ENCODE measurements at places on chromosomes 3 and 15.

DNA sequence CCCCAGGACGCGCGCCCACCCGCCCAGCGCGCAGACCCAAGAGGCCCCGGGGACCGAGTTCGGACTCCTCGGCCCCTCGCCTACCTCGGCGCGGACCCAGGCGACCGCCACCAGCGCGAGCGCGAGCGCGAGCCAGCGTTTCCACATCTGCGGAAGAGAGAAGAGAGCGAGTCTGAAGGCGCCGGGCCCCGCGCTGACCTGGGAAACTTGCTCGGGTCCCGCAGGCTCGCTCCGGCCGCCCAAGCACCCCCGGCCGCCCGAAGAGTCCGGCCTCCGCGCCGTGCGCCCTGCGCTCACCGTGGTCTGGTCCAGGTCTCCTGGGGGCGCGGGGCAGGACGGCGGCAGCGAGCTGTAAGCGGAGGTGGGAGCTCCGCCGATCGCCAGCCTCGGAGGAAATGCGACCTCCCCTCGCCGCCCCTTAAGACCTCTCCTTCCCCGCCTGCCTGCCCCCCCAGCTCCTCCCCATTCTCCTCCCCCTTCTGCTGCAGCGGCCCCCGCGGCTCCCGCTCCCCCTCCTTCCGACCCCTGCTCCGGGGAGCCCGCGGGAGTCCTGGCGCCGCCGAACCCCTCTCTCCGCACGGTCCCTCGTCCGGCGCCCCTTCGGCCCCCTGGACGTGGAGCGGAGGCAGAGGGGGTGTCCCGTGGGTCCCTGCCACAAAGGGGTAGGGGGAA is at the start of gene FSTL1:
Gene FSTL1, minus strand, starts transcription at position 393 of the 672 bp plus-strand sequence. Its CDS starts 246 bp downstream, at position 147.
- no peaks in the 10 kb centered on the region for H3K36me3 ChIP-seq
- peak within 1 kb of the TSS; percentile 47 for H3K27ac ChIP-seq
- H3K4me1 ChIP-seq, result peaks cover 26% of the 10 kb centered on the region
- H3K27me3 ChIP-seq, result no peaks in the 10 kb centered on the region
- peak; percentile 91 for DNase-seq
- H3K4me3 ChIP-seq, result peak within 1 kb of the TSS; percentile 94

- no peak overlapping the region for H3K4me3 ChIP-seq
- H3K36me3 ChIP-seq, result no peaks in the 10 kb centered on the region
- H3K27ac ChIP-seq, result peak overlapping the region; percentile 48
- H3K4me1 ChIP-seq, result peaks cover 48% of the 10 kb centered on the region
Observed at GRCh38 chr3:112640276-112640929, 540 bp downstream of the CCDC80 start.

DNA sequence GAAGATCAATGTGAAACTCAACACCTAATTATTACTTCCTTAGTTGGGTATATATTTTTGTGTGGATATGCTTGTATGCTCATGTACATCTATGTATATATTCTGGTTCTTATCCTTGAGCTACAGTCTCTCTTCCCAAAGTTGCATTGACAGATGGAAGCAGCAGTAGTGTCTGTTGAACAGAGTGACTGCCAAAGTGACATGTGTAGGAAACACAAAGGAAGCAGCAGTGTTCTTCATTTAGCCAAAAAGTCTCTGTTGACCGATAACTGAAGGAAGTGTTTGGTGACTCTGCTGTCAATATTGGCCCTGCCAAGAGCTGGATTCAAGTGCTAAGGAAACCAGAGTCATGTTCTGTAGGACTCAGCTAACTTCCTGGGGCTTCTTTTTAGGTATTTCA is 123.8 kb downstream of the C3orf70 start:
- no peaks in the 10 kb centered on the region for H3K4me1 ChIP-seq
- H3K27me3 ChIP-seq, result no peaks in the 10 kb centered on the region
- H3K36me3 ChIP-seq, result no peaks in the 10 kb centered on the region
- no peak for DNase-seq

GRCh38 chr15:65862682-65863081 is 6.6 kb upstream of the RAB11A start:
- H3K4me3 ChIP-seq, result no peak overlapping the region
- no peaks in the 10 kb centered on the region for H3K27me3 ChIP-seq
- H3K27ac ChIP-seq, result no peak overlapping the region
- H3K4me1 ChIP-seq, result no peaks in the 10 kb centered on the region
- DNase-seq, result peak; percentile 79
- no peaks in the 10 kb centered on the region for H3K36me3 ChIP-seq

GRCh38 chr3:51974963-51975851 is at the start of gene ABHD14A:
Gene ABHD14A, plus strand, starts transcription at chr3:51975064. Its CDS starts 72 bp downstream, at chr3:51975136.
- peaks cover 39% of the 10 kb centered on the region for H3K27me3 ChIP-seq
- H3K4me3 ChIP-seq, result peak within 1 kb of the TSS; percentile 56
- no peaks in the 10 kb centered on the region for H3K36me3 ChIP-seq
- H3K4me1 ChIP-seq, result peaks cover 23% of the 10 kb centered on the region
- peak; percentile 88 for DNase-seq

DNA sequence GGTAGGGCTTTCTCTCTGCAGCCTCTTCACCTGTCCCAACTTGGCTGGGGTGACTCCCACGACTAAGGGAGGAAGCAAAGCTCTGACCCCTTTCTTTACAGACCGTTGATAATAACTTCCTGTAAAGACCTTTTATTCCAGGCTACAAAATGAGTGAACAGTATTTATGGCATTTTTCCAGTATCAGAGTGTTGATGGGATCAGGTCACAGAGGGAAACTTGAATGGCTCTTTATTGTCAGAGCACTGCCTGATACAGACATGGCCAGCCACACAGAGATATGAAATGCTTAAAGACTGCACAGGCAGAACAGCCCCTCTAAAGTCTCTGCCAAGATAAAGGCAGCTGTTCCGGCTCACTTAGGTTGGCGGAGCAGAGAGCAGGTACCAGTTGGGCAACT is 1033.9 kb upstream of the NR2F2 start:
- H3K36me3 ChIP-seq, result no peaks in the 10 kb centered on the region
- DNase-seq, result no peak

DNA sequence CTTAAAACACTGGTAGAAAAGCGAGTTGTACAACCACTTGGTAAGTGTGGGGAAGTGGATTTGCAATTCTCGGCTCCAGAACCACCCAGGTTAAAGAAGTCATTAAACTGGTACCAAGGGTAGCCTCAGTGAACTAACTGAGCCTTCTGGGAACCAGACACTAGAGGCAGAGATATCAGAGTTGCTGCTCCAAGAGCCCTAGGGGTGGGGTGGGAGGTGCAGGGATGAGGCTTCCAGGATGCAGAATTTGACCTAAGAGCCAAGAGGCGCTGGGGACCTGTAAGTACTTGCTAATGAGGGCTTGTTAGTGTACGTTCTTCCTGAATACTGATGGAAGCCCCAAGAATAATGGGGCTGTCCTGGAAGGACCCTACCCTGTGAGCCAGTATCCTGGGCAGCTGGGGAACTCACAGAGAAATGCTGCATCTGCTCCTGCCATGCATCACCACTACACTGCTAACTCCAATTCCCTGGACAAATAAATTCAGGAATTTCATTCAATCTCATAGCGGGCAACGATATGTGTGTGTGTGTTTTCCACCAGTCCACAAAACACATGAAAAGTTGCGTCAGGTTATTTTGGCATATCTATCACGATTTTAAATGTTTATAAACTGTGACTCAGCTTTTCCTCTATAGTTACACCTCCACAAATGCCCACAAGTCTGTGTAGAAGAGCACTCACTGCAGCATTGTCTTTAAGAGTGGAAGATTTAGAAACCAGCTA is 23.8 kb downstream of the STIMATE start:
- H3K36me3 ChIP-seq, result no peaks in the 10 kb centered on the region
- H3K4me1 ChIP-seq, result peaks cover 6% of the 10 kb centered on the region
- H3K27ac ChIP-seq, result no peak overlapping the region
- H3K4me3 ChIP-seq, result no peak overlapping the region
- DNase-seq, result no peak

DNA sequence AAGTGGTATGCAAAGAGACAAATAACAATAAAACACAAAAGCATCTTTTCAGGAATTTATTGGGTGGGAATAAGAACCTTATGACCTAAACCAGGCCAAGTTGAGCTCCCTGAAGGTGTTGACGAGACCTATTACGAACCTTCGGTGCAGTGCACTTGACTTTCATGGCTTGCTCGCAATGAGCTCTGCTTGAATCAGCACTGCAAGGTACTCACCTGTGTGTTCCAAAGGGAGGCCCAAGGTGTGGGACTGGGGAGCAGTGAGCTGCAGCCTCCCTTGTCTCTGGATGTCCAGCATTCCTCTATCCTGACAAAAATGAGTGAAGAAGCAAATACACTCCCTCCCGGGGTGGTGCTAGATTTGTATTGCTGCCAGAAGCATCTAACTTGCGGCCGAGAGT is at the start of gene MDFIC2:
Gene MDFIC2, minus strand, starts transcription at position 303 of the 400 bp plus-strand sequence. CDS start 665 bp downstream, outside the sequence.
- H3K4me1 ChIP-seq, result no peaks in the 10 kb centered on the region
- H3K36me3 ChIP-seq, result no peaks in the 10 kb centered on the region
- H3K4me3 ChIP-seq, result no peak within 1 kb of the TSS
- no peak within 1 kb of the TSS for H3K27ac ChIP-seq
- no peak for DNase-seq
- no peaks in the 10 kb centered on the region for H3K27me3 ChIP-seq

DNA sequence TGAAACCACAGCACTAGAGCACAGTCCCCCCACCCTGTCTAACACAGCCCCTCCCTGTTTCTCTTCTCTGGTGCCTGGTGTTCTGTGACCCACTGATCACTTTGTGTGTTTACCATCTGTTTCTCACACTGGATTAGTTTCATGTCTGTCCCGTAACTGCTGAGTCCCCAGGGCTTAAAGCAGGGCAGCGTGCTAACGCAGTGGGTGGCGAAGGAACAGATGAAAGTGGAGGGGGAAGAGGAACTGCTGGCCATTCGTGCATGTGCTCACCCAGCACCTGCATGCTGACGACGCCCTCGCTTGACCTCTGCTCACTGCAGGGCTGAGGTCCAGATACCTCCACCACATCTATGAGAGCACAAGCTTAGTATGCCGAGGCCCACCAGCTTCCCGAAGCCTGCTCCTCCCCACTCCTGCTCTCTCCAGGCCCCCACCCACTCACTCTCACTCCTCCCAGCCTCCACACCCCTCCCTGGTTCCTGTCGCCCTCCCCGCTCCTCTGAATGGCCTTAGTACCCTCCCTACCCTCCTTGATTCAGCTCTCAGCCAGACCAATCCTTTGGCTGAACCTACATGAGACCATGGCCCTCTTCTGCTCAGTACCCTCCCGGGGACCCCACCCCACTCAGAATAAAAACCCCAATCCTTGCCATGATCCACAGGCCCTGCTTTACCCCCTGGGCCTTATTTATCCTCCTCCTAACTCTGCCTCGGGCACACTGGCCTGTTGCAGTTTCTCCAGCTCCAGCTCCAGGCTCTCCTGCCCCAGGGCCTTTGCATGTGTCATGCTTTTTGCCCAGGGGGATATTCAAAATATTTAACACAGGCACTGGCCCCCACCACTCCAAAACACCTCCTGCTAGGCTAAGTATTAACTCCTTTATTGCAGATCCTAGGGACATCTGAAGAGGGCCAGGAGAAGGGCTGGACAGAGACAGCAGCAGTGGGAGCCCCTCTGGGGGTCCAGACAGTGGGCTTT is 15.1 kb upstream of the IQSEC1 start:
- no peaks in the 10 kb centered on the region for H3K36me3 ChIP-seq
- no peak overlapping the region for H3K27ac ChIP-seq
- no peak overlapping the region for H3K4me3 ChIP-seq
- DNase-seq, result no peak
- H3K27me3 ChIP-seq, result no peaks in the 10 kb centered on the region
- H3K4me1 ChIP-seq, result no peaks in the 10 kb centered on the region

DNA sequence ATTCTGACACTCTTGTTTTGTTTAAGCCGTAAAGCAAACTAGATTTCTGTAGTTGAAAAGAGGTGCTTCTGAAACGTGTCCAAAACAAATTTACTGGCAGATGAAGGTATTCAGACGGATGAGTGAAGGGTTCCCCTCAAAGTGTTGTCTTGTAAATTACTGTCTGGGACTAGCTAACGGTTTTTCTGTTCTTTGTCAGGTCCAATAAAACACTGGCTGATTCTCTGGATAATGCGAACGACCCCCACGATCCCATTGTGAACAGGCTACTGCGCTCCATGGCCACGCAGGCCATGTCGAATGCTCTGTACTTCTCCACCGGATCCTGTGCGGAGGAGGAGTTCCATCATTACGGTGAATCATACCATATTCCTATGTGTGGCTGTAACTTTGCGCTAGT is 27.7 kb downstream of the TIPIN start:
- H3K4me1 ChIP-seq, result peaks cover 3% of the 10 kb centered on the region
- H3K27ac ChIP-seq, result no peak overlapping the region
- H3K27me3 ChIP-seq, result no peaks in the 10 kb centered on the region
- H3K36me3 ChIP-seq, result peaks cover 8% of the 10 kb centered on the region
- H3K4me3 ChIP-seq, result no peak overlapping the region
- DNase-seq, result no peak

GRCh38 chr15:93152360-93152759 is 63.3 kb upstream of the RGMA start:
- H3K36me3 ChIP-seq, result no peaks in the 10 kb centered on the region
- no peak overlapping the region for H3K4me3 ChIP-seq
- H3K27ac ChIP-seq, result no peak overlapping the region

- no peaks in the 10 kb centered on the region for H3K27me3 ChIP-seq
- H3K4me3 ChIP-seq, result no peak overlapping the region
- DNase-seq, result no peak
- no peaks in the 10 kb centered on the region for H3K36me3 ChIP-seq
- H3K4me1 ChIP-seq, result peaks cover 6% of the 10 kb centered on the region
- no peak overlapping the region for H3K27ac ChIP-seq
Observed at GRCh38 chr3:171940151-171940649, 97.1 kb downstream of the TMEM212 start.

- H3K36me3 ChIP-seq, result no peaks in the 10 kb centered on the region
- H3K27ac ChIP-seq, result no peak overlapping the region
- no peak overlapping the region for H3K4me3 ChIP-seq
- peak; percentile 21 for DNase-seq
- H3K4me1 ChIP-seq, result no peaks in the 10 kb centered on the region
Observed at GRCh38 chr3:107999215-107999775, 91.5 kb downstream of the CD47 start.

DNA sequence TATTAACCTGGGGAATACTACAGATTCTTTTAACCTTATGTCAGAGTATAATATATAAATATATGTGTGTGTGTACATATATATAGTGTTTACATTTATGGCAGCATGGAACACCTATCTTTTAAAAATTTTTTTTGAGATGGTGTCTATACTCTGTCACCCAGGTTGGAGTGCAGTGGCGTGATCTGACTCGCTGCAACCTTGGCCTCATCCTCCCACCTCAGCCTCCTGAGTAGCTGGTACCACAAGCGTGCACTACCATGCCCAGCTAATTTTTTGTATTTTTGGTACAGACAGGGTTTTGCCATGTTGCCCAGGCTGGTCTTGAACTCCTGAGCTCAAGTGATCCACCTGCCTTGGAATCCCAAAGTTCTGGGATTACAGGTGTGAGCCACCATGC is 18.5 kb upstream of the ERICH6 start:
- DNase-seq, result no peak
- no peak overlapping the region for H3K4me3 ChIP-seq
- H3K4me1 ChIP-seq, result no peaks in the 10 kb centered on the region
- H3K27ac ChIP-seq, result no peak overlapping the region
